Stimulated activated CD4-positive, alpha-beta T cell treated with anti-CD3 and anti-CD28 coated beads, Interleukin-4, amount 100 ng/mL, for 4 hours (primary cell): ENCODE measurements at places on chromosomes 5 and 9.

DNA sequence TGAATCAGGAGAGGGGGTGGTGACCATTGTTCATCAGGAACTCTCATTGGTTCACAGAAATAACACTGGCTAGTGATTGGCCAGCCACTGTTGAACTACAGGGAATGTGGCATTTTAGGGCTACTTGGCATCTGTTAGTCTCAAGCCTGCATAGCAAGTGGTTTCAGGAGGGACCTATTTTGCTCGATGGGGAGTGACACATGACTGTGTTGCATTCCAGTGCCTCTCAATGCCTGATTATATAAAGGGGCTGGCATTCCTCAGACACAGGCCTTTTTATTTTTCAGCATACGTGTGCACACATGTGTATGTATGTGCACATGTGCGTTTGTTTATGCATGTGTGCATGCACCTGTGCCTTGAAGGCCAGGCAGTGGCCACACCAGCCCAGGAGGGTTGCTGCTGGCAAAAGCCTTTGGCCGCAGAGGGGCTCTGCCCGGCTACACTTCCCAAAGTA is 23.2 kb downstream of the FGD3 start:
- no peak for DNase-seq

- DNase-seq: no peak
Measured at GRCh38 chr9:129964901-129965734, 77.9 kb downstream of the FNBP1 start.

- DNase-seq: no peak
Measured at GRCh38 chr9:113677569-113677968, 198.5 kb upstream of the ZNF618 start.

DNA sequence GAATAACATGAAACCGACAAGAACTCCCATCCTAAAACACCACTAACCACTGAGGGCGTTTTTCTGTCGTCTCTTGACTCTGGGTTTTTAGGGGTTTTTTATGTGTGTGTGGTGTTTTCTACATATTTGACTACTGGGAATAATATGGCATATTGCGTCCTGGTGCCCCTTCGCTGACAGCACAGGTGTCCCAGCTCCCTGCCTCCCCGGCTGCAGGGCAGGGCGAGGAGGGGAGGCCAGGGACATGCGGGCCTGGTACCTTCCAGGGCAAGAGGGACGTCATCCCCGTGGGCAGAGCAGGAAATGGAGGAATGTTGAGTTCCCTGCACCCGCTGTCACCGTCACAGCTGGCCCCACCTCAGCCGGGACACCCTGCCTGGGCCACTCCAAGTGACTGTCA is 34.8 kb downstream of the VAV2 start:
- DNase-seq: no peak

- no peak for DNase-seq
Measured at GRCh38 chr5:74772359-74772758, 5.3 kb downstream of the NSA2 start.

DNA sequence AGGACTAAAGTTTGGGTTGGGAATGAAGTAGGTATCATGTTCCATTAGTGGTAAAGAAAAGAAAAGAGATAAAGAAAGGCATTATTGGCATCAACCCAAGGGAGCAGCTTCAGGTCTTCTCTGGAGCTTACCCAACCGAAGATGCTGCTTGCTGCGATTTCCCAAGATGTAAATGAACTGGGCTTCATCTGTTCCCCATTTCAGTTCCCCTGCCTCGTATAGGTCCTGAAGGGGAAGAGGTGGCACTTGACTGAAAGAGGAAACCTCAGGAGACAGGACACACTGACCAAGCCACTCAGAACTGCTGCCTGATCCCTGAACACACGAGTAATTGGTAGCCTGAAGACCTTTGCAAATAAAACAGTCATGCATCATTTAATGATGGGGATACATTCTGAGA is 24.6 kb downstream of the ANXA6 start:
- no peak for DNase-seq

DNA sequence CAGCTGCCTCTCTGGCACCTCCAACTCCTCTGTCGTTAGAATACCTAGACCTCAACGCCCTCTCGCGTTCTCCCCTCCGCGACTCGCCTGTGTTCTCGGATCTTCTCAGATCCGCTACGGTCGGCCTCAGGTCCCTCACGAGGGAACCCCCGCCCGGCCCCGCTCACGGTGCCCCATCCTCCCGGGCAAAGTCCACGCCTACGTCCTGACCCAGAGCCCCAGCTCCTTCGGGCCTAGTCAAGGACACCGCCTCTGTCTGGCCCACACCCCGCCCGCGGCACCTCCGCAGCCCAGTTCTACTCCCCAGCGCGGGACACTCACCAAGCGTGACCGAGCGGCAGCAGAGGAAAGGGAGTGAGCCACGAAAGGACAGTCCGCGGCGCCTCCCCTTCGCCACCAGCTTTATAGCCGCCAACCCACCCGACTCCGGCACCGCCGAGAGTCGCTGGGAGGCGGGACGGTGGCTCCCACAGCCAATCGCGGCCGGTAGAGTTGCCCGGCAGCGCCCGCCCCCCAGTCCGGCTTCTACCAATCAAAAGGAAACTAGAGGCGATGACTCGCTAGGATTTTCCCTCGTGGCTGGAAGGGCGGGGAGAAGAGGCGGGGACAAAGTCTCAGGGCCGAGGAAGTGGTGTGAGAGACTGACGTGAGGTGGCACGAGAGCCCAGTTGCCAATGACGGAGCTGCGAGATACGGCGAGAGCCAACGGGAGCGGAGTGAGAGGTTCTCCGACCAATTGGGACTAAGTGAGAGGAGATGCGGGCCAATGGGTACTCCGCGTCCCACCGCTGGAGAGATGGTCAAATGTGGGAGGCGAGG is at the start of gene HMGCS1:
TSS of gene HMGCS1 (minus strand) at position 378 of the 819 bp plus-strand sequence. CDS start 14,447 bp downstream, outside the sequence.
- peak; percentile 96 for DNase-seq

DNA sequence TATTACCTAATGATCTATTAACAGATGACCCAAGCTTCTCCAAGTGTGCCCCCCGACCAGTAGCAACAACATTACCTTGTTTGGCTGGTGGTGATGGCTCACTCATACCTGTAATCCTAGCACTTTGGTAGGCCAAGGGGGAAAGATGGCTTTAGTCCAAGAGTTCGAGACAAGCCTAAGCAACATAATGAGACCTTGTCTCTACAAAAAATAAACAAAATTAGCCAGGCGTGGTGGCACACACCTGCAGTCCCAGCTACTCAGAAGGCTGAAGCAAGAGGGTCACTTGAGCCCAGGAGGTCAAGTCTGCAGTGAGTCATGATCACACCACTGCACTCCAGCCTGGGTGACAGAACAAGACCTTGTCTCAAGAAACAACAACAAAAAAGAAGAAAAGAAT is 62.9 kb downstream of the GCNT1 start:
- DNase-seq: no peak

GRCh38 chr5:153147891-153148623 is 342.4 kb upstream of the GRIA1 start:
- no peak for DNase-seq

DNA sequence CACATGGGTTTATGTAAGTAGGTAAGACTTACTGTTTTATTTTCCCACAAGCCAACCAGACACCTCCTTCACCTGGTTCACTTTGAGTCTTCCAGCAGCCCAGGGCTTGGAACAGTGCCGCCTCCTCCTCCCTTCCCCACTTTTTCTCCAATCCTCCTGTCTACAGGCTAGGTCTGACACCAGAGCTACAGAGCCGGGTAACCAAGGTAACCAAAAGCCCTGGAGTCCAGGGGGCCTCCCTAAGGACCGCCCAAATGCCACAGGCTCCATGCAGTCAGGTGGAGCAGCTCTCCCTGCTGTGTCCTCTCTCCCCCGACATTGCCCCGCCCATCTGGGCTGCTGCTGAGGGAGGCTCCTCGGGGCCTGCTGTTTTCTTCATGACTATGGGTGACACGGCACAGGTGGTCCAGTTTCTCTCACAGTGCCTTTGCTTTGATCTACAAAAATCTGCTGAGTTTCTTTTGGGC is 138.0 kb upstream of the EFNA5 start:
- DNase-seq: no peak

DNA sequence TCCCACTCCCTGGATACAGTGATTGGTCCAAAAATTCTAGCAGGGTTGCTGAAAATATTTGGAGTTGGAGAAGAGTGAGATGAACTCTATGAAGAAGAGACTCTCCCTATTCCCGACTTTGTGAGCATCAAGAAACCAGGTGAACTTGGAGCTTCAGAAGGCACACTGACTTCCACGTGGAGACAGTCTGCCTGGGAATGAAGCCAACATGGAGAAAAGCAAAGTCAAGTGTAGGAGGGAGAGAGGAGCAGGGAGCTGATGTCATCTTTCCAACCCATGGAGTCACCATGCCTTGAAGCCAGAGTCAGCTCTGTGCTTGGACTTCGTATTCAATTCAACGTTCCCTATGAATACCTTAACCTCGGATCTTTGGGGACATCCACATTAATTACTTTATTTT is 125.1 kb downstream of the NPR3 start:
- DNase-seq: no peak

GRCh38 chr9:129835128-129835859 is at the start of the genes C9orf78 and USP20:
TSS of gene C9orf78 (minus strand) at chr9:129835275. CDS start at chr9:129835221, 54 bp downstream.
TSS of gene USP20 (plus strand) at chr9:129835458. CDS start at chr9:129852556, 17,098 bp downstream.
- DNase-seq: peak; percentile 98

DNA sequence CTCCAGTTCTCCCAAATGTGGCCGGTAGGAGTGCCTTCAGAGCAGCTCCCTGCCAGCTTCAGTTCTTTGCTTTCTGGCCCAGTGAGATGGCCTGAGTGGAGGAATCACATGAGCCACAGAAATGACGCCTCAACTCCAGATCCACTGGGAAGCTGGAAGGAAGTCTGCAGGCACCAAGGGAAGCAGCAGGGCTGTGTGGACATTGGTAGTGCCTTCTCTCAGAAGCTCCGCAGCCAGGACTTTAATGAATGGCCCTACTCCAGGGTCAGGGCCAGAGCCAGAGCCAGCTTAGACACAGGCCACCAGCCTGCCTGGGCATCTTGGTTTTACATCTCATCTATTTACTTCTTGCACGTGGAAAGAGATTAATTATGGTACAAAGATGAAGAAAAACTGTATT is 12.0 kb upstream of the PSMB7 start:
- no peak for DNase-seq

DNA sequence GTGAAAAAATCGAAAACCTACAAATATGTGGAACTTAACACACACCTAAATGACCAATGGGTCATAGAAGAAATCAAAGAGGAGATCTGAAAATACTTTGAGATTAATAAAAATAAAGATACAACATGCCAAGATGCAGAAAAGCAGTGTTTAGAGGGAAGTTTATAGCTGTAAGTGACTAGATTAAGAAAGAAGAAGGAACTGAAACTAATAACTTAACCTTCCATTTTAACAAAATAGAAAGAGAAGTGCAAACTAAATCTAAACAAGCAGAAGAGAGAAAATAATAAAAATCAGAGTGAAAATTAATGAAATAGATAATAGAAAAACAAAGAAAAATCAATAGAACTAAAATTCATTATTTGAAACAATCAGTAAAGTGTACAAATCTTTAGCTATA is 103.0 kb upstream of the MAMDC2 start:
- no peak for DNase-seq
